ENCODE measurements at places on chromosomes 6 and 20. TPM values are rescaled to one million over a fixed set of nuclear protein-coding genes. Genes with fewer than 3 reads are reported as not detected.
A peak's percentile ranks its signal among the peaks of the same experiment; 100 is the strongest.

Gene HINT3
- 30.4 TPM for total RNA-seq

Gene MAS1
- total RNA-seq: not detected

Gene ADGB
- total RNA-seq: not detected

Gene NKX2-4
- not detected for total RNA-seq

Gene ABHD16B
- total RNA-seq: not detected

Gene EPHA7
- total RNA-seq: not detected

GRCh38 chr6:53179961-53180651, 31.5 kb upstream of the GCM1 start:
- DNase-seq: peak; percentile 46
